Mononuclear cell (primary cell): ENCODE measurements at places on chromosomes 7 and 10. TPM values are rescaled to one million over a fixed set of nuclear protein-coding genes. Genes with fewer than 3 reads are reported as not detected.

The HTRA1 gene
- 2.2 TPM for total RNA-seq

The IL6 gene
- total RNA-seq = 36.0 TPM

The SPDYE5 gene
- total RNA-seq = not detected

The NRCAM gene
- 1.5 TPM for total RNA-seq
